ENCODE measurements at places on chromosomes 4 and X.

GRCh38 chr4:181684310-181684709 is 558.9 kb upstream of the TENM3 start:
- DNase-seq, result no peak

DNA sequence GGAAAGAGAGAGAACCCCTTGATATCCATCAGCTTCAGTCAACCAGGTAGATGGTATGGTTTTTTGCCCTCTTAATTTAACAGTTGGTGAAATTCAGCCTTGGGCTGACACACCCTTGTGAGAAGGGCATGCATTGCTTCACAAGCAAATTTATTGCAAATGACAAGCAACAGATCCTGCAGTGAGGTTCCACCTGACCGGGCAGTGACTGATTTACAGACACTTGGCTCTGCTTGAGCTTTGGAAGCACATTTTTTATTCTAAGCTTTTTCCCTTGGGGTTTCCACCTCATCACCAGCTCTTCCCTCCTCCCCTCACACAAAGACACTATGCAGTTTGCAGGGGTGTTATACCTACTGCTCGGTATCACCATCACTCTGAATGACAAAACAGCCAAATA is 28.3 kb upstream of the SERTM2 start:
- no peak for DNase-seq

DNA sequence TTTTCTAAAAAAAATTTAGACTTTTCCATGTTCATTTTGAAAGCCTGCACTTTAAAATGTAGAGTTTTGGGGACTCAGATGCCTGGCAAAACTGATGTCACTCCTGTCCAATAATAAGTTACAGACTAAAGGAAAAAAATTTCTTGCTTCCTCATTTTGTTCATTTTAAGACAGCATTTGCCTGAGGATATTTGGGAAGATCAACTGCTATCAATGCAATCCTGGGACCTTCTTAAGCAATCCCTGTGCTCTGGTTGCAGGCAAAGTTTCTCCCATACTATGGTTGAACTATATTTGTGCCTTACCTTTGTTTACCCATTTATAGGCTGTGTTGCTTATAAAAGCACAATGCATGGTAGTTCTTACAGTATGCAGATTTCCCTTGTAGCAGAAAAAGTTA is 280.4 kb downstream of the CFAP47 start:
- no peak for DNase-seq

DNA sequence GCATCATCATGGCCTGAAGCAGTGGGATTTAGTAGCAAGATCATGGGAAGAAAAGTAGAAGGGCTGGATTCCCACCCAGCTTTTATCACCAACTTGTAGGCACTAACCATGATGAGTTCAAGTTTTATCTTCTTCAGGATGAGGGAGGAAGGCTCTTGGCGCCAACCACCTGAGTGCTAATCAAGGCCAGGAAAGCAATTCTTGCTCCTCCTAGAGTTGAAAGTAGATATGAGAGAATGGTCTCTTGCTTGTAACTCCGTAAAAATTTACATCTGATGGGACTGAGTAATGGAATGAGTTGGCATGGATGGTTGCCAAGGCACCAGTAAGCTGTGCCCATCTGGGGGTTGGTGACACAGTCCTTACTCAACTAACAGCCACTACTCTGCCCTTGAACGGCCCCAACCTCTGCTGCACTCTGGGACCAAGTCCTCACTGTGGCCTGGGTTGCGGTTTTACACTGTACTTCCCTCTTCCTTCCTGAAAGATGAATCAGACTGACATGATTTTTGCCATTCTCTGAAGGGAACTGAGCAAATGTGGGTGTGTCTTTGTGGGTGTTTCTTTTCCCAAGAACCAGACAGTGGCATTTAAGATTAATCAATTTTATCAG is 39.4 kb upstream of the NDP start:
- peak; percentile 61 for DNase-seq

- no peak for DNase-seq
Observed at GRCh38 chr4:40843696-40844095, 93.9 kb downstream of the NSUN7 start.

DNA sequence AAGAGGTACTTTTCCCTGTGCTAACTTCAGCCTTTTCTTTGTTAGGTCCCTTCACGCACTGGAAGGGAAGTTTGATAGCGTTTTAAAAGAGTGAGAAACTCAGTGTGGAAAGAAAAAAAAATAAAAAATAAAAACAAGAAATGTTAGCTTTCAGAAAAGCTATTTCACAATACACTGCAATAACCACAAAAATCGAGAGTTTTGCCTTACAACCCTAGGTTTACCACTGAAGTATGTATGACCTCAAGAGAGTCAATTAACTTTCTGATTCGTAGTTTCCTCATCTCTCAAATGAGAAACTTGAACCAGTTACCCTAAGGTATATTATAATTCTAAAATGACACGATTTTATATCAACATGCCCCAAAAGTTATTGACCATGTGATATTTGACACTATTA is 93.9 kb upstream of the JADE1 start:
- DNase-seq, result no peak

- peak; percentile 54 for DNase-seq
Observed at GRCh38 chr4:2832309-2832980, 11.2 kb upstream of the ADD1 start.

DNA sequence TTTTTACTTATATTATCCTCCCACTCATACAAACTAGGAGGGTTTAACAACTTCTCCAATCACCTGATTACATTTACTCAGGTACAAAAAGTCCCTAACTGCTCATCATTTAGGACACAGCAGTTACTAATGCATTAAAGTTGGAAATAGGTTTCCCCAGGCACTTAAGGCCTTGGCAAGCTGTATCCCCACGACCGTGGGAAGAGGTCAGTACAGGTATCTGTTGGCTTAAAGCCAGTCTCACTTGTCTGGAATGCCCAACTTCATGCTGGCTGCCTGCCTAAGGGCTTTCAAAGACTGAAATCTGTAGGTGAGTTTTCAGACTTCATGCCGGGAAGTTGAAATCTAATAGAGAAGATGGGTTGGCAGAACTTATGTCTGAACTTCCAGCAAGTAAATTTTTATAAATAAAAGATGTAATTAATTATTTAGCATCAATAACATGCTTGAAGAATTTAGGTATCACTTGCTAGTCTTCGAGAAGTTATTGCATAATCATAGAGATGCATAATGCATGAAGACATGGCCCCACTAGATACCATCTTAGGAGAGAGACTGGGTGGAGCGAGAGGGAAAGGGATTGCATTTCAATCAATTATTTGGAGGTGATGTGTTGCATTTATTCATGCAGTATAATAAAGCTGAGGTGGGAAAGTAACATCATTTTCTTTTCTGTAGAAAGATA is 54.2 kb downstream of the SCD5 start:
- DNase-seq, result no peak

- no peak for DNase-seq
Observed at GRCh38 chrX:13380211-13380610, 60.4 kb upstream of the ATXN3L start.

DNA sequence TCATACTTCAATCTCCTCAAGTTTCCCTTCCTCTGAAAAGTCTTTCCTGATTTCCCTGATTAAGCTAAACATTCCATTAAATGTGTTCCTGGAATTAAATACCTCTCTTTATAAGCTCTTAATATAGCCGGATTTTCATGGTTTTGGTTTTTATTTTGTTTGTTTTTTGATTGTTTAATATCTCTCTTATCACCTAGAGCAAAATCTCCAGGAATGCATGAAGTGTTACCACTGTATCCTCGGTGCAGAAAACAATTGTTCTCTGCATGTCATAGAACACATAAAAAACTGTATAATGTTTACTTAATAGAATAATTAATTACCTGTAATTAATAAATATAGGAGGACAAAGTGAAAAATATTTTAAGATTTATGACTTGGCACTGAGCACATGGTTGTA is 86.2 kb downstream of the PCDH18 start:
- DNase-seq, result no peak

- no peak for DNase-seq
Observed at GRCh38 chrX:33273535-33273934, 62.2 kb upstream of the DMD start.

DNA sequence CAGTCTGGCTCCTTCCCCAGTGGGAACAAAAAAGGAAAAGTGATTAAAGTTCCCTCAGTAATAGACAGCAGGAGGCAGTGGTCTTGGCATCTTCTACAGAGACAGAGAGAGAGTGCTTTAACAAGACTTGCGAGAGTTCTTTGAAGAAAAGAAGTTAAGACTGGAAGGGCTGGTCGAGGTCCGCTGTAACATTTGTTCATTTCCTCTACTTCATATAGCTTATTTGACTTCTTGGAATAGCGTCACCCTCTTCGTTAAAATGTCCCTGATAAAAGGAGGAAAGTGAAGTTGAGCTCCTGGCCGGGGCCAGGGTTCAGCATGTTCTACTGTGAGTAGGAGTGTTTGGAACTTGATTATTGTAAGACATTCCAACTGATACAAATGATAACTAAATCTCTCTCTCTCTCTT is 179.8 kb downstream of the SLIT2 start:
- no peak for DNase-seq

DNA sequence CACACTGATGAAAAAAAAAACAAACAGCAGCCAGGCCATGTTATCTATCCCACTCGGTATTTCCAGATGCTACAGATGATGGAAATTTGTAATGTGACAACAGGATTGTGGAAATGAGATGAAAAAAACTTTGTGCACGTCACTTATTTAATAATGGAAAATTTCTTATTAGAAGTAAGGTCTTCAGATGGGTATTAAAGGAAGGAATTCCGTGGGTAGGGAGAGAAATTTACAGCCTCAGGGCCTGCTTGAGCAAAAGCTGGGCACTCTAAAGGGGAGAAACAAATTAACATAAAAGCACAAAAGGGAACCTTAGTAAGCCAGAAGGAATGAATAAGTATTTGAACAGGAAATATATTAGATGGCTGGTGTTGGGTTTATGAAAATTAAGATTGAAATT is 4.2 kb upstream of the PKD2 start:
- DNase-seq, result no peak

- no peak for DNase-seq
Observed at GRCh38 chr4:138292321-138292720, 50.2 kb upstream of the SLC7A11 start.

- DNase-seq, result no peak
Observed at GRCh38 chrX:71282514-71283402, 677 bp upstream of the NONO start.

DNA sequence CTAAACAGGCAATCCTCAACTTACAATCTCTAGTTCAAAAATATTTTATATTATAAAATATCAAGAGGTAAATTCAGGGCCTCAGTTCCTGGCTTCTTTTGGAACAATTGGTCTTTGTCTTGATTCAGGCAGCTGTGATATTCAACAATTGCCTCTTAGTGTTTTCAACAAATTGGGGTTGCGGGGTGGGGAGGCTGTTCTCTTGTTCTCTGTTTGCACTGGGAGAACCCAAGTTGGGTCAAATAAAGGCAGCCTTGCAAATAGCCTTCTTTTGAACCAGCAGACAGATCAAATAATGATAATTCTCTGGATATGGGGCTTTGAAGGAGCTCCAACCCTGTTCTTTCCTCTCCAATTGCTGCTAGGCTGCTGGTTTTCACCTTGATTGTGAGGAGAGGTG is 142.5 kb downstream of the COL4A5 start:
- DNase-seq, result no peak

GRCh38 chr4:93788712-93789111 is 39.8 kb upstream of the ATOH1 start:
- no peak for DNase-seq

DNA sequence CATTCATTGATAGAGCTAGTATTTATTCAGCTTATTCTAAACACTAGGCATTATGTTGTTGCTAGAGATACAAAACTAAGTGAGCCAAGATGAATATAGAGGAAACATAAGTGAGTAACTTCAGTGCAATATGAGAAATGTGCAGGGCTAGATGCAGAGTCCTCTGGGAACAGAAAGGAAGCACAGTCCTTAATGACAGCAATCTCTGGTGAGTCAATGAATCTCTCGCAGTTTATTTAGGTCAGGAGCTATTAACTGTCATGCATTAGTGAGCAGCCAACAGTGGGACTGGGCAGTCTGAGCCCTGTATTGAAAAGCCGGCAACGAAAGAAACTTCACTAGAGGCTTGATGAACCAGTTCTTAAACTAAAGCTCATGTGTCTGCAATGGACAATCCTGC is 598.1 kb upstream of the MAGEB2 start:
- DNase-seq, result no peak

GRCh38 chr4:157300701-157301100 is 80.2 kb downstream of the GRIA2 start:
- DNase-seq, result no peak

GRCh38 chr4:105148776-105149175 is 2.1 kb downstream of the TET2 start:
- no peak for DNase-seq

DNA sequence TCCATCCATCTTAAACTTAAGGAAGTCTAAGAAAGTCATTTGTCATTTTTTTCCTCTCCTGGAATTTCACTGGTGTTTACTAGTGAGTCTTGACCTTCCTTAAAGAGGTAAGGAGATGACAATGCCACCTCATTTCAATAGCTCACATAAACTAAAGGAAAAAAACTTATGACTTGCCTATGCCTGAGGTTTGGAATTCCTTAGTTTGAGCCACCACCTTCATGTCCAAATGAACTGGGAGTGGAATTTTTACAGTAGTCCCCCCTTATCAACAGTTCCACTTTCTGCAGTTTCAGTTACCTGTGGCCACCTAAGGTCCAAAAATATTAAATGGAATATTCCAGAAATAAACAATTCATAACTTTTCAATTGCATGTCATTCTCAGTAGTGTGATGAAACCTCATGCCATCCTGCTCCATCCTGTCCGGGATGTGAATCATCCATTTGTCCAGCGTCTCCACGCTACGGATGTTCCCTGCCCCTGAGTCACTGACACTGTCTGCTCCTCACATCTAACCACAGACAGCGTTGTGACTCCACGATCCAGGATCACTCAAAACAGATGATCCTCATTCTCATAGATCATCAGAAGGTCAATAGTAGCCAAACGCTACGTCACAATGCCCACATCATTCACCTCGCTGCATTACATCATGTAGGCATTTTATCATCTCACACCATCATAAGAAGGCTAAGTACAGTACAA is 177.4 kb downstream of the SH3KBP1 start:
- no peak for DNase-seq

- no peak for DNase-seq
Observed at GRCh38 chr4:166977596-166977995, 256.7 kb downstream of the SPOCK3 start.

- no peak for DNase-seq
Observed at GRCh38 chr4:39170301-39170700, 12.0 kb upstream of the WDR19 start.

GRCh38 chr4:7340553-7341433 is 93.9 kb downstream of the PSAPL1 start:
- no peak for DNase-seq

- DNase-seq, result no peak
Observed at GRCh38 chr4:142104041-142104440, 467.7 kb downstream of the IL15 start.

- DNase-seq, result no peak
Observed at GRCh38 chr4:8553991-8554405, 26.2 kb upstream of the GPR78 start.

DNA sequence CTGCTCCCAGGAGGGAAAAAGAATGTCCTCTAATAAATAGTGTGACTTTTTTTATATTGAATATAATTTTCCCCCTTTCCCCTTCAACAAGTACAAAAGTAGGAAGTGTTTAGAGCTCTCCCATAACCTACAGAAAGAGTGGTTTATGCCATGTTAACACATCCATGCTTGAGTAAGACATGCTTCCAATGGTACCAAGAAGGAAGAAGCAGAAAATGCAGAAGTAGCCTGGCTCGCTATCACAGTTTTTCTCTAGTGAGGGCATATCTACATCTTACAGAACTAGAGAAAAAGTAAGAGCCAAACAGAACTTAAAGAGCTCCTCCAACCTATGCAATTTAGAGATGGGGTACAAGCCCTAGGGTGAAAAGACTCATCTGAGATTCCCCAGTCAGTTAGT is 82.5 kb downstream of the ARHGEF9 start:
- DNase-seq, result no peak

- DNase-seq, result no peak
Observed at GRCh38 chr4:140426610-140427105, 790 bp downstream of the CLGN start.
